ENCODE measurements at places on chromosomes 12 and 14.

GRCh38 chr14:64541972-64542835 lies 1.7 kb downstream of the HSPA2 start:
- DNase-seq, result no peak

GRCh38 chr14:49516286-49516685 lies 69.9 kb downstream of the RPS29 start:
- DNase-seq, result no peak

DNA sequence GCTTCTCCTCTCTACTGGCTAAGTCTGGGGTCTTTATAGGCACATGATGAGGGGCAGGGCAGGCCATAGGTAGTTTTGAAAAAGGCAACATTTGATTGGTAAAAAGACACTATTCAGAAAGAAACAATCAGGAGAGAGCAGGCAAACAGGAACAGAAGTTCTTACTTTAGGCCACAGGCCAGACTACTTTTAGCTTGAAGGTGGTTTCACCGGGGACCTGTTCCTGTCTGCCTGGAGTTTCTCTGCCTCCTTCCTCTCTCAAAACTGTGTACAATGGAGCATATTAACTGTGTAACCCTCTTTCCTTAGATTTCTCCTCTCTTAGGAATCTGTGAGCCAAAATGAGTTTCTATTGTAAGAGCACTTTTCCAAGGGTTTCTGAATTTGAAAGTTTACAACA lies 167.9 kb upstream of the AVPR1A start:
- no peak for DNase-seq

GRCh38 chr12:49461221-49461620 lies 77.6 kb upstream of the KCNH3 start:
- DNase-seq, result no peak

- DNase-seq, result no peak
Measured at GRCh38 chr12:110243227-110243626, 37.8 kb upstream of the ATP2A2 start.

DNA sequence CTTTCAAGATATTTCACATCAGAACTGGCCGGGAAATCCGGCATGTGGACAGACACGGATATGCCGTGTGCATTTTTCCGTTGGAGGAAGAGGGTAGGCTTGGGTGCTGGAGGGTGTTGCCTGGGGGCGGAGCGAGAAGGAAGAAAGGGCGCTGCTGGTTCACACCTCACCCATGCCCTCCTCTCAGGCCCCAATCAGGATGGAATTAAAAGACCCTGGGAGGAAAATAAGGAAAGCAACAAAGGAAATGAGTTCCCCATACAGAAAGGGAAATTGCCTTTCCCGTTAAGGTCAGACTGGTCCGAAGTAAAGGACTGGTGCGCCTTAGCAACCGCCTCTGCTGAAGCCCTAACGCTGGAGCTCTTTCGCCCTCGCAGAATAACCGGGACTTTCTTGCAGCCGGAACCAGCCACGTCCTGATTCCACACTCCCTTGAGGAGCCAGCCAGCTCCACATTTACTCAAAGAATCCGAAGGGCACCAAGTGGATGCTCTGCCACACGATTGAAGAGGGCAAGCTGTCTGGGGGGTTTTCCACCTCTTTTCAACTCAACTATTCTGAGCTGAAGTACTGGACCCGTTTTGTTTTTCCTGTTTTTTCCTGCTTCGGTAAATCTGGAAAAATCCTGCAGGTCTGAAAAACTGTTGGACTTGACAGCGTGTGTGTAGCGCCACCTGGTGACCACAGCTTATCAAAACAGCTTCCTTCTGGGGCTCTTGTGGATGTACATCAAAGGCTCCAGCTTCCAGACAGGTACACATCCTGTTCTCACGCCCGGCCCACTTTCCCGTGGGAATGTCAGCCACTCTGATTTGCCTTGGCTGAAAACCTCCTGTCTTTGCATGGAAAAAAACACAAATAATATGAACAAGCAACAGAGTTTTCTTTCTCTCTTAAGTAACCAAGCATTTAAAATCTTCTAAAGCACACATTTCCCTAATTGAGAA lies 37.6 kb upstream of the BCL2L14 start:
- peak; percentile 71 for DNase-seq

- DNase-seq, result no peak
Measured at GRCh38 chr12:23415180-23415579, 534.3 kb downstream of the SOX5 start.

DNA sequence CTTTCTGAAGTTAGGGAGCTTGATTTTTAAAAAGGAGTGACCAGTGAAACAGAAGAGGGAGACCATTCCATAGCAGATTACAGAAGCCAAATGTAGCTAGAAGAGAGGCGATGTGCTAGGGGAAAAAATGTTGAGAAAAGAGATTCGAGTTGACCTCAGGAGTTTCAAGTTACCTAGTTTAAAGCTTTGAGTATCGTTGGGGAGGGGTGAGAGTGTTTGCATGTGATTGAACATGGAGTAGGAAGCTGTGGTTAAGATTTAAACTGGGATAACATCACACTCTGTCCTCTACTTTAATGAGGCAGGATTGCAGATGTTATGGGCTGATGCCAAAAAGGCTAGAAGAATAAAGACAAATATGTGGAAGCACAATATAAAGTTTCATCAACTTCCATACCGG lies 3.7 kb downstream of the LETMD1 start:
- no peak for DNase-seq

GRCh38 chr14:98186140-98186539 lies 1085.9 kb downstream of the BCL11B start:
- DNase-seq, result no peak

GRCh38 chr12:64080319-64081007 lies 141.6 kb downstream of the KICS2 start:
- no peak for DNase-seq

DNA sequence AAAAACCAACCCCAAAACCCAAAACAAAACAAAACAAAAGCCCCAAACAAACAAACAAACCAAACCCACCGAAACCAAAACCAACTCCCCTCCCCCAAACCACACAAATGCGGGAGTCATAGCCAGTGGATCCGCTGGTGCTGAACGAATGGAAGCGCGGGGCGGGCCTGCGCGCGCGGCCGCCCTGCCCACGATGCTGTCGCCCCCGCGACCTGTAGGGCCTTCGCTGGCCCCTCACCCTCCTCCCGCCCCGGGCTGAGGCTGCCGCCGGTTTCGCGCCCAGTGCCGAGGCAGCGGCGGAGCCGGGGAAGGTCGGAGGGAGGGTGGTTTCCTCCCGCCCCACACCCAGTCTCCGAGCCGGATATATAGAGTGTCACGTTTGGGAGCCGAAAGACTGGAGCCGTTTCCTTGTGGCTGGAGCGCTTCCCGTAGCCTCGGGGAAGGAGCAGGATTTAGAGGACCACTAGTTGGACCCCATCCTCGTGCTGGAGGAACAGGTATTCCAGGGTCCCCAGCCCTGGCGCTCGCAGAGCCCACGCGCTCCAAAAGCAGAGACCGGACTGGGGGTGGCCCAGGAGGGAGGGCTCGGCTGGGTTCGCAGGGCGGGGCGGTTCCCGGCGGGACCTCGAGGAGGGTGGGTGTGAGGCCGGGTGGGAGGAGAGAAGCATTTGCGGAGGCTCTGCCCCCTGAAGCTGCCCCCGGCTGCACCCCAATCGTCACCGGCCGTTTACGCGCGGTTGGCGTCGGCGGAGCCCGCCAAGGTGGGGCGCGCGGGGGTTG lies at the start of gene FAR2:
FAR2 (plus strand) TSS at position 368 of the 780 bp plus-strand sequence. CDS start 121,172 bp downstream, outside the sequence.
- DNase-seq, result peak; percentile 21

DNA sequence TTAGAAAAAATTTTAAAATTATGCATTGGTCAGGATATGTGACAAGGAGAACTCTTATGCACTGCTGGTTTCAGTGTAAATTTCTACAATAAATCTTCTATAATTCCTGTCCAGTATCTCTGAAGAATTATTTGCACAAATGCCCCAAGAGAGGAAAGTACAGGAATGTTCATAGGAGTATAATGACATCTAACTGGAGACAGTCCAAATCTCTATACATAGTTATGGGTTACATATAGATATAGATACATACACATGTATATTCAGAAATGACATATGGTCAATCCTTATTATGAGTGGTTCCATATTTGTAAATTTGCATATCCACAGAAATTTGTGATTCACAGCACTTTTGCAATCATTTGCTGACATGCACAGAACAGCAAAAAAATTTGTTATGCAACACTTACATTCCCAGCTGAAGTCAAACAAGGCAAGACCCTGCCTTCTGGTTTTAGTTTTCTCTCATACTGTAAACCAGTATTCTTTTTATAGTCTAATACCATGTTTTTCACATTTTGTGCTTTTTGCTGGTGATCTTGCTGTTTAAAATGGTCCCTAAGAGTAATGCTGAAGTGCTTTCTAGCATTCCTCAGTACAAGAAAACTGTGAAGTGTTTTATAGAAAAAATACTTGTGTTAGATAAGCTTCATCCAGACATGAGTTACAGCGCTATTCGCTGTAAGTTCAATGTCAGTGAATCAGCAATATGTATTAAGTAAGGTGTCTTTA lies 103.8 kb downstream of the SLC16A7 start:
- DNase-seq, result no peak

- no peak for DNase-seq
Measured at GRCh38 chr14:77359626-77360025, 17.3 kb downstream of the TMED8 start.

DNA sequence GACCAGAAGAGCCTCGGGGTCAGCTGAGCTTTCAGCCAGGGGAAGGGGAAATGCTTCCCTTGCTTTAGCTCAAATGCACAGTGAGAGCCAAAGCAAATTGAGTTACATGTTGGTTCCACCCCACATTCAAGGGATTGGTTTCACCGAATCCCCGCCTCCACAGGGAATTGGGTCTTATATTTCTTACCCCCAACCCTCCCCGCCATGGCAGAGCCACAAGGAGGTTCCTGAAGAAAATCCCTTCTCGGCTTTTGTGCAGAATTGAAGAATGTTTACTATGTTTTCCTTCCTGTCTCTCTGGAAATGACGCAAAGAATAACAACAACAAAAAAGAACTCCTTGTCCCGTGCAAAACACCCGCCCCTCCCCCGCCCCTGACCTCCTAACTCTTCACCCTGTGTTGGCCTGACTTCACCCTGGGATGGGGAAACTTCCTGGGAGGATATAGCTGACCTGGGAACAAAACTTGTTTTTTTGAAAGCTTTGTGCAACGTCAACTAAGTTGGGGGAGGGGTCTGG lies 21.9 kb upstream of the CIPC start:
- no peak for DNase-seq

DNA sequence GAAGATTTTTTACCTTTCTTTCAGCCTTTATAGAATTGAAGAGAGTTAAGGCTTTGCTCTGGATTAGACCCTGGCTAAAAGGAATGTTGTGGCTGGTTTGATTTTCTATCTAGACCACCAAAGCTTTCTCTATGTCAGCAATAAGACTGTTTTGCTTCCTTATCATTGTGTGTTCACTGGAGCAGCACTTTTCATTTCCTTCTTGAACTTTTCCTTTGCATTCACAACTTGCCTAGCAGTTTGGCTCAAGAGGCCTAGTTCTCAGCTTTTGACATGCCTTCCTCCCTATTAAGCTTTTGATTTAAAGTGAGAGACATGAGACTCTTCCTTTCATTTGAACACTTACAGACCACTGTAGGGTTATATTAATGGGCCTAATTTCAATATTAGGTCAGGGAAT lies 64.1 kb upstream of the USP15 start:
- DNase-seq, result no peak

GRCh38 chr12:56014205-56014604 lies 6.6 kb upstream of the IKZF4 start:
- no peak for DNase-seq

DNA sequence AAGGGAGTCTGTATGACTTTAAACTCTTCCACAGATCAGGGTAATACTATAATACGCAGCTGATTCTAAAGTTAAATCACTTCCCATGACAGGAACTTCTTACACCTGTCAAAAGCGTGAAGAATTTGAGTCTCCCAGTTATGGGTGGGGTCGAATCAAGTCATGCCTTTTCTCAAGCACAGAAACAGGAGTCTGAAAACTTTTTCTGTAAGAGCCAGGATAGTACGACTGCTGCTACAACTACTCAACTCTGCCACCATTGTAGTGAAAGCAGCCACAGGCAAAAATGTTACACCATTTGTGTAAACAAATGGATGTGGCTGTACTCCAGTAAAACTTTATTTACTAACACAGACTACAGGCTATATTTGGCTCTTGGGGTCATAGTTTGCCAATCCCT lies 90.3 kb downstream of the DUSP6 start:
- no peak for DNase-seq

- no peak for DNase-seq
Measured at GRCh38 chr14:89085737-89086382, 261.4 kb downstream of the TTC8 start.

DNA sequence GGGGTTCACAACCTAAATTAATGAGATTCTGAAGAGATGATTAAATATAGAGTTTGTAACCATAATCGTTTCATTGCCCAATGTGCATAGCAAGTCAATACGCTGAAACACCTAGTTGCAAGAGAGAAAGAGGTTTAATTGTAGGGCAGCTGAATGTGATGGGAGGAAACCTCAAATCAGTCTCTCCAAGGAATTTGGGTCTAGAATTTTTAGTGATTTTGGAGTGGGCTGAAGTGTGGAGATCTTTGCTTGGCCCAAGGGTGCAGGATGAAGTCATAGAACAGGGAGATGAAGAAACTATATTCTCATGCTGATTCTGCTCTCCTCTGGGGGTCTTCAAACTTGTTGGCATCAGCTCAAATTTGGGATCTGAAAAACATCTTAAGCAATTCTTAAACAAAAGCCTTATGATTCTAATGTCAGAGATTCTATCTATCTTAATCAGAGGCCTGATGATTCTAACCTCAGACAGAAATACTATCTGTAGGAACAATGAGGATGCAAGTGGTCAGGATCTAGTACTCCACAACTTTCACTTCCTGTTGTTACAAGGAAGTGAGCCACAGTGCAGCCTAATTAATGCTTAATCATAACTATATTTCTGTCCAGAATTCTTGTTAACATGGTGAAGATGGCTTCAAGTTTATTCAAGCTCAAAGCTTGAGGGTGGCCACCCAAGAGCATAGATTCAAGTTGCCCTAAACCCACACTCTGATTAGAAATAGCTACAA lies 80.2 kb upstream of the FUT8 start:
- DNase-seq, result no peak

DNA sequence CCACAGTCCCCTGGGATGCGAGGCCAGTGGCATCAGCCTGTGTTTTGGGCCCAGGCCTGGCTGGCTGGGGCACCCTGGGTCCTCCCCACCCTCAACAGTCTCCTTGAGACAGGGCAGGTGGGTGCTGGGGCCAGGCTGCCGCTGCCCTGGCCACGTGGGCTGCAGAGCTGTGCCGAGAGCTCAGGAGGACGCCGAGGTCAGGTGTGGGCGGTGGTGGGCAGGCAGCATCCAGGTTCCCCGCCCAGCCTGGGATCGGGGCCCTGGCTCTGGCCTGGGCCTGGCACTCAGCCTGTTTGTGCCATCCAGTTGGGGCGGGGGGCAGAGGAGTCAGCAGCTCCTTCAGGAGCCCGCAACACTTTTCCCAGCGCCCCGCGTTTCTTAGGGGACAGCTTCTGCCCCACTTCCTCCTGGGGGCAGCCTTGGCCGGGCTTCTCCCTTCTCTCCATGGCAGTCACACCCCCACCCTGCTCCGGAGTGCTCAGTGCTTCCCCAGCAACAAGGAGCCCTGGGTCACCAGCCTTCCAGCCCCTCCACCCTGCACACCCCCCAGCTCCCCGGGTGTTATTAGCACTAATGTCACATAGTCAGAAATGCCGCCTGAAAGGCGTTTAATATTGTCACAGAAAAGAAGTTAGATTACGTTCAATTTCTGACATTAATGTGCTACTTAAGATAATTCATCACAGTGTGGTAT lies 30.8 kb downstream of the KIF26A start:
- DNase-seq, result no peak
